ENCODE measurements at places on chromosomes 4 and X. TPM values are rescaled to one million over a fixed set of nuclear protein-coding genes. Genes with fewer than 3 reads are reported as not detected.

The SPOCK3 gene
- not detected for total RNA-seq

The TBL1X gene
- total RNA-seq = 21.3 TPM

The ALPK1 gene
- total RNA-seq = 2.5 TPM

The SEPTIN6 gene
- total RNA-seq = 125 TPM

The ADGRG4 gene
- not detected for total RNA-seq

The SPATA4 gene
- not detected for total RNA-seq

The INTU gene
- total RNA-seq = 0.13 TPM

The PPP2R3B gene
- total RNA-seq = 23.1 TPM

The L1CAM gene
- total RNA-seq = 0.62 TPM

The CACNA1F gene
- total RNA-seq = 0.61 TPM

The PPARGC1A gene
- not detected for total RNA-seq

The P2RY4 gene
- total RNA-seq = 0.18 TPM

The F9 gene
- not detected for total RNA-seq

The TLL1 gene
- not detected for total RNA-seq

- no peaks in the 10 kb centered on the region for H3K27me3 ChIP-seq
- H3K36me3 ChIP-seq = no peaks in the 10 kb centered on the region
- DNase-seq = no peak
- no peaks in the 10 kb centered on the region for H3K4me1 ChIP-seq
- no peak overlapping the region for H3K27ac ChIP-seq
Observed at GRCh38 chrX:17038681-17039161, 92.3 kb downstream of the REPS2 start.

DNA sequence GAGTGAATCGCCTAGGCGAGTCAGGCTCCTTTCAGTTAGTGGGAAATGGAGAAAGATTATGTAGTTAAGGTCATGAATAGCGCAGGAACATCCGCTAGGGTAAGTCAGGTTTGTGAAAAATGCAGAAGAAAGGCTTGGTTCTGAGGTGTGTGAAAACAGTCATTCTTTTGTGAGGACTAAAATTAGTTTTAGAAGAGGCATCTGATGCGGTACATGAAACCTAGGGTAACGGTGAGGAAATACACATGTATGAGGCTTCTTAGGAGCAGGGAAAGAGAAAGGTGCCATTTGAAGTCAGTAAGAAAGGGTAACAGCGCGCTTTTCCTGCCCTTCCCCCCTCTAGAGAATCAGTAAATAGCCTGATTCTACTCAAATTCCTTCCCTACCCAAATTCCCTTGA is 570 bp upstream of the RNF128 start:
- no peaks in the 10 kb centered on the region for H3K4me1 ChIP-seq
- no peak overlapping the region for H3K27ac ChIP-seq
- H3K4me3 ChIP-seq = no peak overlapping the region

DNA sequence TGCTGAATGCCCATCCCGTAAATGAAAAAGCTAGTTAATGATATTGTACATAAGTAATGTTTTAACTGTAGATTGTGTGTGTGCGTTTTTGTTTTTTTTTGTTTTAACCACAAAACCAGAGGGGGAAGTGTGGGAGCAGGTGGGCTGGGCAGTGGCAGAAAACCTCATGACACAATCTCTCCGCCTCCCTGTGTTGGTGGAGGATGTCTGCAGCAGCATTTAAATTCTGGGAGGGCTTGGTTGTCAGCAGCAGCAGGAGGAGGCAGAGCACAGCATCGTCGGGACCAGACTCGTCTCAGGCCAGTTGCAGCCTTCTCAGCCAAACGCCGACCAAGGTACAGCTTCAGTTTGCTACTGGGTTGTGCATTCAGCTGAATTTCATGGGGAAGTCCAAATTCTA is at the start of gene SPP1:
TSS of gene SPP1 (plus strand) at position 249 of the 400 bp plus-strand sequence. CDS start 1,182 bp downstream, outside the sequence.
- H3K36me3 ChIP-seq = no peaks in the 10 kb centered on the region
- no peak for DNase-seq
- H3K4me3 ChIP-seq = no peak within 1 kb of the TSS
- H3K4me1 ChIP-seq = peaks cover 8% of the 10 kb centered on the region

DNA sequence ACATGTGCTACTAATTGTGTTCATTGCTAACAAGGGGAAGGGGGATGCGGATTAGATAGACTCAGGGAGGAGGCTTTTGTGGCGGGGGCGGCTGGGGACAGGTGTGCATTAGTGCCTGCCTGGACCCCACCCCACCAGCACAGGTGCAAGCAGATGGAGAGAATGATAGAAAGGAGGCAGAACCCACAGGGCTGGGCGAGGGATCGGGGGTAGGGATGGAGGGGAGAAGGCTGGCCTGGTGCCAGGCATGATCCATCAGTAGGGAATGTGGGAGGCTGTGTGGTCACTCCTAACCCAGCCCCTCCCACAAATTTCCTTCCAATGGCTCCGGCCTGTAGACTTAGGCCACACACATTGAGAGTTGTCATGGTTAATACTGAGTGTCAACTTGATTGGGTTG is 30.5 kb upstream of the CRMP1 start:
- no peaks in the 10 kb centered on the region for H3K36me3 ChIP-seq
- H3K27me3 ChIP-seq = no peaks in the 10 kb centered on the region
- DNase-seq = no peak
- H3K27ac ChIP-seq = no peak overlapping the region
- no peaks in the 10 kb centered on the region for H3K4me1 ChIP-seq

DNA sequence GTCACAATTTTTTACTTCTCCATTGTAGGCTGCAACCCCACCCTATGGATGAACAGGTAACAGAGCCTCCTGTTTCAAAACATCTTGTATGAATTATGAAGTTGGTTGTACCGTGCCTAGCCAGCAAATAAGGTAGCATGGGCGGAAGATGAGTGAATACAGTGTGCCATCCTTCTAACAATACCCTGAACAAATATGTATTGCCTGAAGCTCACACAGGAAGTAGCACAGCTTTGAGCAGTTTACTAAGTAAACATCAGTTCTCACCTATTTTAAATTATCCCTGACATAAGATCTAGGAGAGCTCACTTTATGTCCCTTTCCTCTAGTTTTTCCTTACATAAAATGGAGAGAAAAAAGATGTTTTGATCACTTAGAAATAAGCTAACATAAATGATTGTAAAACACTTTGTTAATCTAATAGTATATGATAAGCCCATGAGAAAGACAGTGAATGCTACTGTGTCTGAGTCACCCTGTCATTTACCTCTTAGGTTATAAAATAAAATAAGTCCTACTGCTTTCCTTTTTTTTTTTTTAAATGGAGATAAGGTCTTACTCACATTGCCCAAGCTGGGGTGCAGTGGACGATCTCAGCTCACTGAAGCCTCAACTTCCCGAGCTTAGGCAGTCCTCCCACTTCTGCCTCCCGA is 36.6 kb downstream of the GRSF1 start:
- no peak overlapping the region for H3K27ac ChIP-seq
- no peak overlapping the region for H3K4me3 ChIP-seq
- peaks cover 7% of the 10 kb centered on the region for H3K4me1 ChIP-seq
- no peaks in the 10 kb centered on the region for H3K27me3 ChIP-seq

- H3K4me3 ChIP-seq = no peak overlapping the region
- no peaks in the 10 kb centered on the region for H3K27me3 ChIP-seq
- no peak for DNase-seq
- H3K36me3 ChIP-seq = no peaks in the 10 kb centered on the region
Observed at GRCh38 chr4:24669751-24670150, 85.4 kb upstream of the DHX15 start.

GRCh38 chr4:2046031-2046961 is 12.8 kb upstream of the NAT8L start:
- H3K27me3 ChIP-seq = peaks cover 4% of the 10 kb centered on the region
- H3K36me3 ChIP-seq = no peaks in the 10 kb centered on the region
- H3K4me3 ChIP-seq = no peak overlapping the region
- no peak overlapping the region for H3K27ac ChIP-seq
- DNase-seq = peak; percentile 26

DNA sequence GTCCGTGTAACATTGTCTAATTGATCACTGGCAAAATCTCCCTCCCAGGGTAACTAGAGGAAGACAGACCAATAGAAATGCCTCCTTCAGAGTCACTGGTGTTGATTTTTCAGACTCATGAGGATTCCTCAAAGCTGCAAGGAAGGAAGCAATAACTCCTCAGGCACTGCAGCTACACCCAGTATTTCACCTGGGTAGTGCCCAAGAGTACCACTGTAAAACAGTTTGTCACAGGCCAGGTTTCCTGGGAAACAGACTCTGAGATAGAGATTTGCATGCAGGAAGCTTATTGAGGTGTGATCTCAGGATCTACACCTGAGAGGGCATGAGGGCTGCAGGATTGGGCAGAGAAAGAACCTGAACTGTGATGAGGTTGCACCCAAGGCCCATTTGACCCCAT is 240.7 kb upstream of the ATP6AP2 start:
- H3K4me1 ChIP-seq = no peaks in the 10 kb centered on the region
- H3K36me3 ChIP-seq = no peaks in the 10 kb centered on the region
- no peaks in the 10 kb centered on the region for H3K27me3 ChIP-seq
- H3K4me3 ChIP-seq = no peak overlapping the region
- DNase-seq = no peak

DNA sequence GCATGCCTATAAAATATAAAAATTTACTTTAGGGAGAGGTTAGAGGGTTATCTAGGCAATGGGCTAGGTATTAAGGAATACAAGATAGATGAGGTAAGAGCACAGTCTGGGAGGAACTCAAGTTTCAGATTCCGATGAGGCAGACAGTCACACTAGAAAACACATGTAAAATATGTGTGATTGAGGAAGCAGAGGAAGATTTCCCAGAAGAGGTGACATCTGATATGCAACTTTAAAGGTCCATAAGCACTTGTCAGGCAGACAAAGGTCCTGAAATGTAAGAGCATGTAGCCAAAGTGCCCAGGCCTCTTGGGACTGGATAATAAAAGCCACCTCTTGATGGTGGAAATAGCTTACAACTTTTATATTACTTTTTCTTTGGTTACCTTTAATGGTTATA is 81.1 kb upstream of the AADAT start:
- DNase-seq = no peak
- no peaks in the 10 kb centered on the region for H3K36me3 ChIP-seq
- H3K27ac ChIP-seq = no peak overlapping the region

- H3K27me3 ChIP-seq = no peaks in the 10 kb centered on the region
- H3K4me3 ChIP-seq = no peak overlapping the region
- DNase-seq = no peak
- no peak overlapping the region for H3K27ac ChIP-seq
- H3K4me1 ChIP-seq = no peaks in the 10 kb centered on the region
Observed at GRCh38 chr4:144289667-144290428, 149.3 kb upstream of the GYPA start.

DNA sequence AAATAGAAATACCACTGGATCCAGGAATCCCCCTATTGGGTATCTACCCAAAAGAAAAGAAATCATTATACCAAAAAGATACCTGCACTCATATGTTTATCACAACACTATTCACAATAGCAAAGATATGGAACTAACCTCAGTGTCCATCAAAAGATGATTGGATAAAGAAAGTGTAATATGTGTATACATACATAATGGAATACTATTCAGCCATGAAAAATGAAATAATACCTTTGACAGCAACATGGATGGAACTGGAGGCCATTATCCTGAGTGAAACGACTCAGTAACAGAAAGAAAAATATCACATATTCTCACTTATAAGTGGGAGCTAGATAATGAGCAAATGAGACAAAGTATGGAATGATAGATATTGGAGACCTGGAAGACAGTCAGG is 74.2 kb upstream of the TLR3 start:
- H3K4me3 ChIP-seq = no peak overlapping the region
- no peak for DNase-seq
- H3K36me3 ChIP-seq = no peaks in the 10 kb centered on the region
- H3K27ac ChIP-seq = no peak overlapping the region
- H3K27me3 ChIP-seq = no peaks in the 10 kb centered on the region

- no peak overlapping the region for H3K27ac ChIP-seq
- no peaks in the 10 kb centered on the region for H3K27me3 ChIP-seq
- no peaks in the 10 kb centered on the region for H3K4me1 ChIP-seq
- H3K36me3 ChIP-seq = no peaks in the 10 kb centered on the region
- H3K4me3 ChIP-seq = no peak overlapping the region
Observed at GRCh38 chr4:19417256-19417655, 834.4 kb upstream of the SLIT2 start.

DNA sequence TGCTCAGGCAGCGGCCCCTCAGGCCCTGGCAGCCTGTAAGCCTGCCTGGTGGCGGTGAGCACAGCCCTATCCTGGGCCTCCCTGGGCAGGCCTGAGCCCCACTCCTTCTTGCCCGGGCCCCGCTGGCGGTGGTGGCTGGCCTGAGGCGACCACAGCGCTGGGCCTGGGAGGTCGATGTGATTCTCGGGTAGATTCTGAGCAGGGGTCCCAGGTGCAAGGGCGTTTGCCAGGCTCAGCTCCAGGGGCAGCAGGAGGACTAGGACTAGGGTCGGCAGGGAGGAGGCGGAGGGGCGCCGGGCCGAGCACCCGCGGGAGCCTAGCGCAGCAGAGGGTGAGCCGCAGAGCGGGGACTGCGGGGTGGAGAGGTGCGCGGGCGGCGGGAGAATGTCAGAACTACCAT is 17.0 kb downstream of the FAM9A start:
- no peak for DNase-seq
- no peak overlapping the region for H3K27ac ChIP-seq
- no peaks in the 10 kb centered on the region for H3K4me1 ChIP-seq
- no peak overlapping the region for H3K4me3 ChIP-seq
- H3K27me3 ChIP-seq = no peaks in the 10 kb centered on the region

DNA sequence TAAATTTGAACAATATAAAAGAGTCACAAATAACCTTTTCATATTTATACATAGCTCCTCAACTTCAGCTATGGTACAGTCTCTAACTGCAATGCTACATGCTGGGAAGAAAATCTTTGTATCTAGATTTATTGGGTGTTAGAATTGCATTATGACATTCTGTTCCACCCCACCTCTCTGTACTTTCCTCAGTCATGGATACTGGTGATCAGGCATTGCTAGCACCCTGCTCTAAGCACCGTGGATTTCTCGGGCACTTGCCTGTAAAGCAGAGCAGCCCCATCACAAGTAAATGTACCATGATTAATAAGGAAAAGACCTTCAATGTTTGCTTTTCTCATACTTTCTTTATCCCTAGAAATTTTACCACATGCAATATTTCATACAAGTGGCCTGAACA is 1028.9 kb upstream of the INTU start:
- no peak overlapping the region for H3K27ac ChIP-seq
- H3K36me3 ChIP-seq = no peaks in the 10 kb centered on the region
- no peak overlapping the region for H3K4me3 ChIP-seq
- H3K4me1 ChIP-seq = no peaks in the 10 kb centered on the region
